Stimulated activated CD8-positive, alpha-beta memory T cell treated with anti-CD3 and anti-CD28 coated beads, Interleukin-15, amount 100 ng/mL, for 24 hours (primary cell): ENCODE measurements at places on chromosomes 16 and 17.

GRCh38 chr17:28874750-28875149 lies 19.9 kb downstream of the ERAL1 start:
- no peak for DNase-seq

DNA sequence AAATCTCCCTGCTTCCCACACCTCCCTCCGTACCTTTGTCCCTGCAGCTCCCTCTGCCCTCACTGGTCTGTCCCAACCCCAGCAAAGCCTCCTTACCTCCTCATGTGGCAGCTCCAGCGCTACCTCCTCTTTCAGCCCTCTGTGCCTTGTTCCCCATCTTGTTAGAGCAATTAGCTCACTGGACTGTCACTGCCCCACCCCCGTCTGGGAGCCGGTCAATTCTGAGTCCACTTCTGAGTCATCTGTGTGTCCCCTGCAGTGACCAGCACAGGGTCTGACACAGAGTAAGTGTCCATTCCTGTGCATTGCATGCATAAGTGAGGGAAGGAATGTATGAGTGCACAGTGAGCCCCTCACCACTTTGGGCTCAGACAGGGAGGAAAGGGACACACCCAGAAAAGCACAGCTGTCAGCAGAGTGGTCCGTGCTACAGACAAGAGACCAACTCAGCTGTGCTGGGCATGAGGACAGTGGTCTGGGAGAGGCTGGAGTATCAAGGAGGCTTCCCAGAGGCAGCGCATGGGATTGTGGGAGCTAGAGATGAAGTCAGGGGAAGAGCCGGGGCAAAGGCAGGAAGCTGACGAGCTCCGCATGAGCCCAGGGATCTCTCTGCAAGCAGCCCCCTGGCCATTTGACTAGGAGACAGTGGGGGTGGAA lies 45.9 kb downstream of the PITPNM3 start:
- no peak for DNase-seq

DNA sequence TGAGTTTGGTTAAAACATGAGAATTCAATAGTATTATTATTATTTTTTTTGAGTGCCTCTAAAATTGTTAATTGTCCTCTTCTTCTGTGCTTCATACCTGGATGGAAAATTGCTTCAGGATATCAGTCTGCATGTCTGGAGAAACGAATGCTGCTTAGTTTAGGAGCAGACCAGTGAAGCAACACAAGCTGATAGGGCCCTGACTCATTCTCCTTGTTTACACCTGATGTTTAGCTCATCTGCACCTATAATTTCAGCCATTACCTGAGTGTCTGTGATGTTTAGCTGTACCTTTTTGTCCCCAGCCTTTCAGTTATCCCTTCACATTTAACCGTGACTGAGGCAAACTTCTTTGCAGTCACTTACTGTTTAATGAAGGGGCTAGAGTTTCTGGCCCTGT lies 14.8 kb downstream of the SNTB2 start:
- no peak for DNase-seq

DNA sequence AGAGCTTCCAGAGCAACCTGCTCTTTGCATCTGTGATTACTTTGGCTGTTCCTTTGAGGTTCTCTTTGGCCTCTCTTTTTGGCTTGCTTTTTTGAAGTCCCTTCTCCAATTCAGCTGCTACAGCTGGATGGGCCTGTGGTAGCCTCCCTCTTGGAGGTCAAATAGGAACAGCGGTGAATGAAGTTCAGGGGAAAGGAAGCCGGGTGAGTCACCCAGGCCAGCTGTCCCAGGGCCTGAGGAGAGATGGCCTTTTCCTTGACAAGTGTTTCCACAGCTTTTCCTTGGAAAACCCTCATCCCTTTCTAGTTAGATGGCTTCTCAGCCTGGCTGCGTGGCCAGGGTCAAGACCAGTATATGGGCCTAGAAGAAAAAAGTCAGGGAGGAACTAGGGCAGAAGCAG lies 103.1 kb downstream of the STX8 start:
- no peak for DNase-seq

DNA sequence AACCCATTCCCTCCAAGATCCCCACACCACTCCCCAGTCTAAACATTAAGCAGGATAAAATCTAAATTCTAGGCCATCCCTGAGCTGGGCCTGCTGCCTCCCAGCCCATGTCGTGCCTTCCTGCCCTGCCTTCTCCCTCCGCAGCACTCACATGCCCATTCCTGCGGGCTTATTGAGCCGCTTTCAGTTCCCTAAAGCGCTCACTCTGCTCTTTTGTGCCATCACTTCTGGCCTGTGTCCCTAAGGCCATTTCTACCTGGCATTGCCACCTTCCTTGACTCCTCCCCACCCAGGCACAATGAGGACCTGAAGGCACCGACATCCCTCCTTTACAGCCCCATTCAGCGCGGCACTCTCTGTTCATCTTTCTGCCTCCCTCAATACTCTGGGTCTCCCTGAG lies 13.0 kb upstream of the RAB5C start:
- DNase-seq, result no peak

DNA sequence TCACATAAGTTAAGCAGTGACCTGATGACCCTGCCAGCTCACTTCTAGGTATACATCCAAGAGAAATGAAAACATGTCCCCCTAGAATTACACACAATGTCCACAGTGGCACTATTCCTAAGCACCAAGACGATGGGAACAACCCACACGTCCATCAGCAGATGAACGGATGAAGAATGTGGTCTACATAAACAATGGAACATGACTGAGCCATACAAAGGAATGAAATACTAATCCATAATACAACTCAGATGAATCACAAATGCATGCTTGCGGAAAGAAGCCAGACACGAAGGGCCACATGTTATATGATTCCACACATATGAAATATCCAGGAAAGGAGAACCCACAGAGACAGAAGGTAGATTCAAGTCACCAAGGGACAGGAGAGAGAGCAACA lies 17.4 kb downstream of the USP22 start:
- DNase-seq, result no peak

GRCh38 chr16:5041600-5042133 lies 7.9 kb upstream of the NAGPA start:
- DNase-seq, result no peak

DNA sequence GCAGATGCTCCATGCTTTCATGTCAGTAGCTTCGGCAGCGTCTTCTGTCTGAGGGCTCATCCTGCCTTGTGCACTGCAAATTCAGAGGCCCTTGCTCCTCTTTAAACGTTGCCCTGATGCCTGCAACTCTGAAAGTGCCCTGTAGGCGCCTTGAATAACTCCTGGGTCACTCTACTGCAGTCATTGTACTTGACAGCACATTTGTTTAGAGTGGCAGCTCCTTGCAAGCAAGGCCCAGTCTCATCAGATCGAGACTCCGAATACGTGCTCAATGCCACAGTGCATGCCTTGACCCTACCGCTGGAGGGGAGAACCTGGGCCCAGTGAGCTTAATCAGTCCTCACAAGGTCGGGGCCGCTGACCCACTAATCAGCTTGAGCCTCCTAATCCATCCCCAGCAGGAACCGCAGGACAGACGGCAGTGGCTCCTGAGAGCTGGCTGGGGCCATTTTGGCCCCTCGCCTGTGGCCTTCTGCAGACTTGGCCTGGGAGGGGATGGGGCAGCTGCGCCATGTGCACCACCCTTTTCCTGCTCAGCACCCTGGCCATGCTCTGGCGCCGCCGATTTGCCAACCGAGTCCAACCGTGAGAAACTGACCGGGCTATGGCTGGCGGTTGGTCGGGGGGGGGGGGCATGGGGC lies at the start of gene PRCD:
Gene PRCD (plus strand): TSS at position 414 of the 641 bp plus-strand sequence. CDS start 98 bp downstream, at position 512.
- DNase-seq, result no peak

- DNase-seq, result no peak
Measured at GRCh38 chr17:36723459-36724025, 122.2 kb downstream of the MRM1 start.

DNA sequence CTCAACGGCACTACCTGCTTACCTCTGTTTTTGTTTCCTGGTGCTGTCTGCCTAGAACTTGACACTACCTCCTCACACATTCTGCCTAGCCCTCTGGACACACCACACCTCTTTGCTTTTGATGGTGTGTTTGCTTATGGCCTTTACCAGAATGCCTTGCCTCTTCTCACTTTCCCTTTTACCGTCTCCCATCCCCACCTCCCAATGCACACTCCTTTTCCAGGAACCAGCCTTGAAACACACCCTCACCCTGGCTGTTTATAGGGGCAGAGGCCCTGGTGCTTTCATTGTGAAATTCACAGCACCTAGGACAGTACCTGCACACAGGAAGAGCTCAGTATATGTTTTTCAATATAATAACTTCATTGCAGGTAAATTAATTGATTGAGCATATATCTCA lies 56.2 kb downstream of the MAP2K6 start:
- DNase-seq, result no peak

GRCh38 chr16:67672306-67672705 lies 5.7 kb downstream of the C16orf86 start:
- DNase-seq, result no peak

DNA sequence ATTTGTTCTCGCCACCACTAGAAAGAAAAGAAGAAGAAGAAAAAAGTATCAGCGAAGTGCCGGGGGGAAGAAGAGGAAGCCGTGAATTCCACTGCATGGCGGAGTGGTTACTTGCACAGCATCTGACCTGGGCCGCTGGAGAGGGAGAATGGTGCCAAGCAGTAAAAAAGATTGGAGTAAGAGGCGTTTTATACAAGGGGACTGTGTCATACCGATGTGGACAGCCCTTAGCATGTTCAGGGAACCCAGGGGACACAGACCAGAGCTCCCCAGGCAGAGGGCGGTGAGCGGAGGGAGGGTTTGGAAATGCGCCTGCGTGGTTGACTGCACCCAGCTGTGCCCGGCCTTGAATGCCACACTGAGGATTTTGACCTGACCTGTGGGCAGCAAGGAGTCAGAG lies 52.8 kb downstream of the PLXDC1 start:
- DNase-seq, result no peak

DNA sequence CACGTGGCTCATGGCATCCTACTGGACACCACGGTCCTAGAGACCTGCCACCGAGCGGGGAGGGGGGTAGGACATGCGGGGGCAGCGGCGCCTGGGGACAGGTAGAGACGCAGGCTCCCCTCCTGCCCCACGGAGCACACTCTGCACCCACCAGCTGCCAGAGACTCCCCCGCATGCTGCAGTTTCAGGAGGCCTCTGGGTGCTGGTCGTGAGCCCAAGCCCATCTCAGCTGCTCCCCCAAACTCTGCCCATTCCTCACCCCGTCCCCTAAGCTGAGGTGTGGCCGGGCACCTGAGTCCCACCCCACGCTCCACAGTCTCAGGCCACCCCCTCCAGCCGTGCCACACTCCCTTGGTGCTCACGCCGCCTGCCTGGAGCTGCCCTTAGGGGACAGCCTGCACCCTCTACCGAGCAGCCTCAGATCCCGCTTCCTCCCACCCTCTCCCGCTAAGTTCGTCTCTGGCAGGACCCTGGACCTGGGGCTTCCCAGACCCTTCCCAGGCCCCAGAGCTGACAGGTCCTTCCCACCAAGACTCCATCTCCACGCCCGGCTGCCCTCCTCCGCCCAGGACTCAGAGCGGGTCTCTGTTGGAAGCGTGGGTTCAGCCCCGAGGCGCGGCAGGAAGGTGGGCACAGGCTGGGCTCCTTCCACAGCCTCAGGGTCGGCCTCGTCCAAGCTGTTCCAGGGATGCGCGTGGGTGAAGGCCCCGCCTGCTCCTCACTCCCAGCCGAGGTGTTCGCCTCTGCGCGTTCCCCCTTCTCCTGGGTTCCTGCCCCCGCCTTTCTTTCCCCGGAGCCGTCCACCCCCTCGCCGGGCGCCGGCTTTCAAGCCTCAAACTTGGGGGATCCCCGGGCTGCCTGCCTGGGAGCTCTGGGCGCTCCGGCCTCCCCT lies 1.3 kb downstream of the RAB40B start:
- DNase-seq, result no peak
